MG63 (cell line): ENCODE measurements at places on chromosomes 6 and 20.
A peak's percentile ranks its signal among the peaks of the same experiment; 100 is the strongest.

DNA sequence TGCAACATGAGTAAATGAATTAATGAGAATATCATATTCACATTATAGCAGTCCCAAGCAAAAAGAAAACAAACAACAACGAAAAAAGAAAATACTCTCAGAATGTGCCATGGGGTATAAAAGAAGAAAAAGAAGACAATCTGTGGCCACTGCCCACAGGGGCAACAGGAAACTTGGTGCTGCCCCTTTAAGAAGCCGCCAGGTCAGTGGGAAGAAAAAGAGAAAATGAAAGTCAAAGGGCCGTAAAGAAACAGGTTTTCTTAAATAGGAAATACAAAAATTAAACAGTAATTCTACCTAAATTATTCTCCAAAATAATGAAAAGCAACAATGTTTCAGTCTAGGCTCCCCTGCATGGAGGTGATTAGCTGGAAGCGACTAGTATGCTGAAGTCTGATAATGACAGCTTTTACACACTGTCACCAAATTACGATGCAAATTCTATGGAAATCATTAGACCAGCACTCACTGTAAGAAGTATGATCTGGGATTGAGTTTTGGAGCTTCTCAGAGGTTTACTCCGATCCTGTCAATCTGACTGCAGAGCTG is 23.6 kb downstream of the GMDS start:
- DNase-seq = no peak

- no peak for DNase-seq
Measured at GRCh38 chr6:135298455-135298854, 117.3 kb downstream of the MYB start.

- no peak for DNase-seq
Measured at GRCh38 chr20:49471397-49471796, 11.1 kb downstream of the KCNB1 start.

- no peak for DNase-seq
Measured at GRCh38 chr20:37505263-37506151, 15.5 kb upstream of the NNAT start.

DNA sequence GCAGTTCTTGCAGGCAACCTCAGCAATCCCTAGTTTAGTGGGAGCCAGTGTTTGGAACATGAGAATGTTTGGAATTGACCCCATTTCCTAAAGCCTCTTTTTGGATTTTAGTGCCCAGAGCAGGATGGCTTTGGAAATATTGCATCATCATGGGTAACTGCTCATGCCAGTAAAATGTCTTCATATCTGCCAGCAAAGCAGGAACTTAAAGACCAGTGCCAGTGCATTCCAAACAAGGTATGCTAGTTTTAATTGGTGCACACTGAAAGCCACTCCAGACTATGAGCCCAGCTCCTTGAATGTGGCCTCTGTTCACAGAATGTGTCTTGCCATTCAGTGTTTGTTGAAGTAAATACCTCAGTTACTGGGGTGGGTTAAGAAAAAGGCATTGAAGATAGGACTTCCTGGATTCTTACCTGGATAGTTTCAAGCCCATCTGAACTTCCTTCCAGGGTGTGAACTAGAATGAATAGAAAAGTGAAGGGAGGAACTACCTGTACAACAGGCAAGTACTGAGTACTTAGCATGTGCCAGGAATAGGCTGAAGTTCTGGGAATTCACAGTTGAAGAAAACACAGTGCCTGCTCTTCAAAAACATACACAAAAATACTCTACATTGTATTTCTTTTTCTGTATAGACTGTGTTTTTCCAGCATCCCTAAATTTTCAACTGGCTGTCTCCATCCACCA is 70.5 kb downstream of the COL19A1 start:
- peak; percentile 50 for DNase-seq

- DNase-seq = peak; percentile 16
Measured at GRCh38 chr6:78489874-78490273, 377.5 kb upstream of the IRAK1BP1 start.

DNA sequence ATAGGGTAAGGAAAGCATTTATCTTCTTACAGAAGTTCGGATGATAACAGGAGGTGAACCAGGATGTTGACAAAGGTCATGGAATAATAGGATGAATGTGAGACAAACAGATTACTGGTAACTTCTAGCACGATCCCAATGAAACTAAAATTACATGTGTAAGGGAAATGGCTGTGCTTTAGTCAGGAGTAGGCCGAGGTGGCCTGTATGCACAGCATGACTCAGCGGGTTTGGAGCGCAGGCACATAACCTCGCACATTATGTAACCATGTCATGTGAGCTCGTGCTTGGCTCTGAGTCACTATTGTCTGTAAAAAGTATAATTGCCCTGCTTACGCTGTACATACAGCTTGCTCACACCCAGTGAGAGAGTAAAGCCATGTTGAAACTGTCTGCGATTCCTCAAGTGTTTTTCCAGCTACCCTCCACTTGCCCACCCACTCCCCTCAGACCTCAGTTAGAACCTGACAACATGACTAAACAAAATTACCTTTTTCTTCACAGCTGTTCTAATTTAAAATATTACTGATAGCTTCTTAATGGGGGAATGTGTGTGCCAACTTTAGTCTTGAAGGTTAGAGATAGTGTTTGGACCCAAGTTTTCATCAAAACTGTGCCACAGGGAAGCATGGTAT is 8.2 kb downstream of the CYB5R4 start:
- DNase-seq = peak; percentile 92

DNA sequence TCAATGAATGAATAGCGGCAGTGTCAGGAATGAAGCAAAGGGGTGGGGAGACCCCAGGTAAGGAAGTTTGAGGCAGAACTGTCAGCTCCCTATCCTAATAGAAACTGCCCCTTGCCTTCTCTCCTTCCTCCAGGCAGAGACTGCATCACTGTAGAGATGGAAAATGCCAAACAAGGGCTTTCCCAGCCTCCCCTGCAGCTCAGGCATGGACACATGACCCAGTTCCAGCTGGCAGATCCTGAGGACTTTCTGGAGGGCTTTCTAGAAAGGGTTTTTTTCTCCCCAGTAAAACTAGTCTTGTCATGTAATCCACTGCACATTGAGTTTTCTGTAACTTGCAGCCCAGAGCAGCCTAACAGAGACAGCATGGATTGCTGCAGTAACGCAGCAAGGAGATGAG is 17.9 kb upstream of the PNPLA1 start:
- no peak for DNase-seq

DNA sequence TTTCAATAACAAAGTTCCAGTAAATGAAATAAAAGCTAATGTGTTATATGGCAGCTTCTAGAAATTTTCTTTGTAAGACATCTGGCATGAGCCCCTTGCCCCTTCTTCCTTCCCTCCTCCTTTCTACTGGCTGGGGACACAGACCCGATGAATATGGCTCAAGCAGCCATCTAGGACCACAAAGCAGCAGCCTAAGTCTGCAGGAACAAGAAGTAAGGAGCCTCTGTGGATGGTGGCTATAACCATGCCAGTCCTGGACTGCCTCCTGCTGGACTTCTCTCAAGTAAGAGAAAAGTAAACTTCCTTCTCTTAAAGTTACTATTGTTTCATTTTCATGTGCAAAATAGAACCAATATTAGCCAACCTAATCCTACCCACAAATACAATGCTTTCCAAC is 114.9 kb upstream of the DST start:
- DNase-seq = peak; percentile 26

DNA sequence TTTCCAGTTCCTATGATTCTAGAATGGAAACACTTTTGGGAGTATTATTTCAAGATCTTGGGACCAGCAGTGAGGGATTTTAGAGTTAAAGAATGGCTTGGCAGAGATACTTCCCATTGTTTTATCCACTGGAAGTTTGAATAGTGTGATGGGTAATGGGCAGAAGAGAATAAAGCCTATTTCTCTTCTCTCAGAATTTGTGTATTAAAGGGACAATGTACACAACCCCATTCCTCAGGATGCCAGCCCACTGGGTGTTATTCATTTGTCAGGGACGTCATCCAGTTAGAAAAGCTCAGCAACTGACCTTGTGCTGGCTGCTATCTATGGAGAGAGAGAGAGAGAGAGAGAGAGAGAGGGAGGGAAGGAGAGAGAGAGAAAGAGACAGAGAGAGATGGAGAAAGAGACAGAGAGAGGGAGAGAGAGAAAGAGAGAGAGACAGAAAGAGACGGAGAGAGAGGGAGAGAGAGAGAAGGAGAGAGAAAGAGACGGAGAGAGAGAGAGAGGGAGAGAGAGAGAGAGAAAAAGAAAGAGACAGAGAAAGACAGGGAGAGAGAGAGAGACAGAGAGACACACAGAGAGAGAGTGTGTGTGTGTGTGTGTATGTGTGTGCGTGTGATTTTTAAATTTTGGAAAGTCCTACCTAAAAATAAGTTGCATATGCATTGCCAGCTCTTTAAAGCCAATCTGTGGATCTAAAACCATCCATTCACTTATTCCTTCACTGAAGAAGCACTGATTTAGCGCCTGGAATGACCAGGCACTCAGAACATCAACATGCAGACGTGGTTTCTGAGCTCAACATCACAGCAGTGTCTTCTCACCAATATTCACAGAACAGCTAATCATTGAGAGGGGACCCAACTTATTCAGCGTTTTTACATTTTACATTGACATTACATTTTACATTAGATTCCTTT is 388.8 kb downstream of the THBS2 start:
- DNase-seq = no peak

DNA sequence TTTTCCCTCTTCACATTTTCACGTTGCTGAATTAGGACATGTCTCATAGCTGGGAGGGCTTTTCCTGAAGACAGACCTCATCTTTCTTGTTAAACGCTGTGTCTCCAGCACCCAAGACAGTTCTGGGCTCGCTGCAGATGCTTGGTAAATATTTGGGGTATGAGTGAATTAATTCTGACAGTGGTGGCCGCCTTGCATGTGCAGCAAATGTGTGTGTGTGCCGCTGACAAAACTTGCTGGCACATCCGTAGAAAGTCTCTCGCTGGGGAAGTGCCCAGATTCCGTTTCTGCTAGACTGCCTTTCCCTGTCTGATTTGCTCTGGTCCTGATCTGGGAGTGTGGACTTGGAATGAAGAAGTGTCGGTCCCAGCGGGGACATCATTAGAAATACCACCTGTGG is 48.2 kb upstream of the ZNFX1 start:
- DNase-seq = peak; percentile 79

GRCh38 chr6:34736823-34737222 is 20.5 kb upstream of the SNRPC start:
- no peak for DNase-seq

GRCh38 chr6:36386495-36387439 is 702 bp downstream of the ETV7 start:
- DNase-seq = peak; percentile 43

- DNase-seq = no peak
Measured at GRCh38 chr6:134421501-134421900, 103.6 kb upstream of the SGK1 start.

GRCh38 chr20:38866265-38867061 is 59.8 kb upstream of the FAM83D start:
- DNase-seq = no peak

GRCh38 chr6:56842686-56843475 is 112.0 kb upstream of the BEND6 start:
- peak; percentile 41 for DNase-seq

DNA sequence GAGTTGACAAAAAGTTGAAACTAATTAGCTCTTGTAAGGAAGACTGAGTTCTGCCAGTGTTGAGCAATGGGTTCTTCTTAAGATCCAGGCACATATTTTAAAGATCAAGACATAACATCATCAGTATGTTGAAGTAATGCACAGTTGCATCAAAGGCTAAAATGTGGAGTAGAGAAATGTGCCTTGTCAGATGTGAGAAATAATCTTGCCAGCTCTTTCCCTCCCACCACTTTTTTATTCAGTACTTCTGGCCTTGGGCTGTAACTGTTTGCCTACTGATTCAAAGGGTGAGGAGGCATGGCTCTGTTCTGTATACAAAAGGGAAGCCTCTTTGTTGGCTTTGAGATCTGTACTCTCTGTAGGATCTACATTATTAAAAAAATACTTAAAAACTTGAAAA is 13.1 kb downstream of the PKIB start:
- no peak for DNase-seq

GRCh38 chr6:34610819-34611477 is 54.8 kb upstream of the SPDEF start:
- peak; percentile 58 for DNase-seq

DNA sequence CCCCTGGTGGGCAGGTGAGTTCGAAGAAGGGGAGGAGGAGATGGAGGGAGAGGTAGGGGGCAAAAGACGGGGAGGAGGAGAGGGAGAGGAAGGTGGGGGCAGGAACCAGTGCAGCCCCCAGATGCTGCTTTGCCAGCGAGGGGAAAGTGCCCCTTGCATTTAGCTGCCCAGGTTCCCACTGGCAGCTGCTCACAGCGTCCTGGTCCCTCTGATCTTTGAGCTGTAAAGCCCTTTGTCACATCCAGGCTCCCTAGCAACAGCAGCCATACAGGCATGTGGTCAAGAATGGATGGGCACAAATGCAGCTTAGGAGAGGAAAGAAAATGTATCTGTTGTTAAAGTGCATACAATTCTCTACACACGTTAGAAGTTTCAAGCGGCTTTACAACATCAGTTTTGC is 160.9 kb downstream of the CD83 start:
- DNase-seq = no peak

GRCh38 chr6:162493917-162494316 is 233.6 kb downstream of the PRKN start:
- DNase-seq = no peak

GRCh38 chr6:15498640-15499039 is 164.2 kb downstream of the DTNBP1 start:
- DNase-seq = peak; percentile 12

DNA sequence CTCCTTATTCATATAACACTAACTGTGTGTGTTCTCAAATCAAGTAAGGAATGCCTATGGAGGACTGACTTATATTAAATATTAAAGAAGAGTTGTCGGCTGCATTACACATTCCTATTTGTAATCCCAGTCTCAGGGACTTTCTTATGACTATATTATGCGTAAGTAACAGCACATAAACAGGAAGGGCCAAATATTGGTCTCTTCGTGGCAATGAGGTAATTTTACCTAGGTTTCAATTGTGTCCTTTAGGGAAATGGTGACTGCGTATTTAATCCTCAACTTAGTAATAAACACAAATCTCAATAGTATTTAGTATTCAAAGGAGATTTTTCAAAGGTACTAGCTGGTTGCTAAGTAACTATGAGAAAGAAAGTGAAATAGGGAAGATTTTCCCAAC is 22.8 kb upstream of the EPM2A start:
- no peak for DNase-seq
